ENCODE measurements at places on chromosomes 5 and 9. TPM values are rescaled to one million over a fixed set of nuclear protein-coding genes. Genes with fewer than 3 reads are reported as not detected.

The ENTPD2 gene
- total RNA-seq = 3.3 TPM

The PPP1R26 gene
- 15.2 TPM for total RNA-seq

The SLC36A2 gene
- not detected for total RNA-seq

The GABRG2 gene
- not detected for total RNA-seq

The PPIP5K2 gene
- 27.7 TPM for total RNA-seq

The STKLD1 gene
- total RNA-seq = 1.2 TPM

The SLC36A3 gene
- total RNA-seq = not detected

The KIF12 gene
- total RNA-seq = 2.0 TPM

The ASTN2 gene
- 5.3 TPM for total RNA-seq

The TRIM52 gene
- total RNA-seq = 7.6 TPM

The ALDH1A1 gene
- total RNA-seq = 4,480 TPM

The IFNA2 gene
- not detected for total RNA-seq

The PTRH1 gene
- 12.5 TPM for total RNA-seq

The TDRD7 gene
- total RNA-seq = 12.6 TPM

The ANKRD18A gene
- total RNA-seq = 8.7 TPM

The XPA gene
- 14.0 TPM for total RNA-seq

The CKMT2 gene
- not detected for total RNA-seq

The DENND4C gene
- total RNA-seq = 15.2 TPM

The IFNA13 gene
- not detected for total RNA-seq

The SH3RF2 gene
- total RNA-seq = 2.4 TPM

The PDE8B gene
- 1.7 TPM for total RNA-seq

The KIF27 gene
- 1.1 TPM for total RNA-seq

The PTPRD gene
- 0.20 TPM for total RNA-seq

The GSN gene
- 90.9 TPM for total RNA-seq

The ZNF618 gene
- 8.9 TPM for total RNA-seq

The APBA1 gene
- total RNA-seq = 0.16 TPM

The TBCA gene
- total RNA-seq = 270 TPM

The TMEM215 gene
- total RNA-seq = not detected

The LVRN gene
- not detected for total RNA-seq

The INSL6 gene
- total RNA-seq = not detected

The EDIL3 gene
- 0.14 TPM for total RNA-seq

The SSNA1 gene
- 143 TPM for total RNA-seq

The SHOC1 gene
- not detected for total RNA-seq

The OBP2B gene
- total RNA-seq = not detected

The IL5 gene
- total RNA-seq = not detected

The PCDHAC2 gene
- 3.9 TPM for total RNA-seq

The IL6ST gene
- 101 TPM for total RNA-seq

The BHMT2 gene
- not detected for total RNA-seq

The TEK gene
- 0.12 TPM for total RNA-seq

The CHSY3 gene
- total RNA-seq = 0.09 TPM

The FAXDC2 gene
- 0.55 TPM for total RNA-seq

The ASB6 gene
- 23.3 TPM for total RNA-seq

The PAPPA gene
- total RNA-seq = 32.6 TPM

The ZDHHC11B gene
- 1.1 TPM for total RNA-seq

The PCDHGA2 gene
- total RNA-seq = 0.62 TPM

The ZMAT2 gene
- total RNA-seq = 81.9 TPM

The FABP6 gene
- 0.53 TPM for total RNA-seq

The HRH2 gene
- total RNA-seq = 0.38 TPM

The DMRTA1 gene
- total RNA-seq = 0.53 TPM

The PCYOX1L gene
- 2.8 TPM for total RNA-seq

The OLFM1 gene
- total RNA-seq = 9.9 TPM

The ZNF346 gene
- total RNA-seq = 9.9 TPM

The GRM6 gene
- not detected for total RNA-seq

The F12 gene
- total RNA-seq = 22.1 TPM

Measured in A549 treated with Hydrocortisone at 1 μM for 4 hours (cell line).